ENCODE measurements at places on chromosomes 1 and 21.

- DNase-seq, result no peak
Measured at GRCh38 chr1:197027359-197027758, 39.7 kb downstream of the F13B start.

DNA sequence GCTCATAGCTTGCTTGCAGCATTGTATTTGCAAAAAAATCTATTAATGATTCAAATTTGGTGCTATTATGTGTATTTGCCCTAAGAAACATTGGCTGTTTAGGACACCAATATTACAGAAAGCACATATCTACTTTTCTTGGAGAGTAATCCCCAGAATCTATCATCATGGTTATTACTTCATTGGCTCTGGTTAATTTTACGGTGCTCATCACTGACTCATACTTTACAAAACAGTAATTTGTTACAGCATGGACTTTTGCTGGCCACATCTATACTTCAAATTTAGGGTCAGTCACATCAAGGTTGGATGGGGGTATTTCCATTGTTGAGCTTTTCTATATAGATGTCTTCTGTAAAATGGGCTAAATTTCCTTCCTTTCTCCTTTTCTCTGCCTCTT is 45.7 kb downstream of the SH3GLB1 start:
- DNase-seq, result no peak

DNA sequence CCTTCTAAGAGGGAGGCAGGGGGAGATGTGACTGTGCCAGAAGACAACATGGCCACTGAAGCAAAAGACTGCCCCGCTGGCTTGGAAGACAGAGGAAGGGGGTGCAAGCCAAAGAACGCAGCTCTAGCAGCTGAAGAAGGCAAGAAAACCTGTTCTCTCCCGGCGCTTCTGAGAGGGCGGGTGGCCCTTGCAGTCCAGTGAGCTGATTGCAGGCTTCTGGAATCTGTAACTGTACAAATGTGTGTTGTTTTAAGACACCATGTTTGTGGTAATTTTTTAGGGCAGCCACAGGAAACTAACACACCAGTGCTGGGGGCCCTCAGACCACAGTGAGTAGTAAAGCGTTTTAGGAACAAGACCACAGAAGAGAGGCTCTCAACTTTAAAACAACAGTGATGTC is 47.0 kb downstream of the CD46 start:
- no peak for DNase-seq

GRCh38 chr1:117535821-117536220 is 70.0 kb upstream of the TENT5C start:
- no peak for DNase-seq

DNA sequence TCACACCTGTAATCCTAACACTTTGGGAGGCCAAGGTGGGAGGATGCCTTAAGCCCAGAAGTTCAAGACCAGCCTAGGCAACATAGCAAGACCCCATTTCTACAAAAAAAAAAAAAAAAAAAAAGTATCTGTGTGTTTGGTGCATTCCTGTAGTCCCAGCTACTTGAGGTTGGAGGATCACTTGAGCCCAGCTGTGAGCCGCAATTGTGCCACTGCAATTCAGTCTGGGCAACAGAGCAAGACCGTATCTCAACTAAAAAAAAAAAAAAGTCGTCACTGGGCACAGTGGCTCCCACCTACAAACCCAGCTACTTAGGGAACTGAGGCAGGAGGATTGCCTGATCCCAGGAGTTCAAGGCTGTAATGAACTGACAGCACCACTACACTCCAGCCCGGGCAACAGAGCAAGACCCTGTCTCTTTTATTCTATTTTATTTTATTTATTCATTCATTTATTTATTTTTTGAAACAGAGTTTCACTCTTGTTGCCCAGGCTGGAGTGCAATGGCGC is 8.6 kb upstream of the EIF4G3 start:
- DNase-seq, result no peak

GRCh38 chr1:225461533-225462428 is 33.9 kb upstream of the LBR start:
- DNase-seq, result no peak

DNA sequence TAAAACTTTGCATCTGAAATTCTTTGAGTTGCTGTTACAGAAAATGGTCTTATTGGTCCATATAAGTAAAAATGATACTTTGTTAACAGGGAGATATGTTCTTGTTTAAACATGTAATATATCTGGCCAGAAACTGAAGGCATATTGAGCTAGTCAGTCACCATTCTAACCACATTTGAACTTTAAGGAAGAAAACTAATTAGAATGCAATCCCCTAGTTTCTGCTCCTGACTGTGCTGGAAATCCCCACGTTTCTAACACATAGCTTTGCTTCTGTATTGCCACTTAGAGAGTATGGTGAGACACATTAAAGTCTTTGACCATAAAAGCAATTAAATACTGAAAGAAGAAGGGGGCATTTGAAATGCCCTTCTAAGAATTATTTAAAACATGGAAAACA is 32.1 kb upstream of the HIVEP3 start:
- DNase-seq, result no peak

- DNase-seq, result peak; percentile 74
Measured at GRCh38 chr1:182784556-182785171, 4.9 kb upstream of the NPL start.

GRCh38 chr21:25925064-25925800 is 190.5 kb downstream of the GABPA start:
- no peak for DNase-seq

DNA sequence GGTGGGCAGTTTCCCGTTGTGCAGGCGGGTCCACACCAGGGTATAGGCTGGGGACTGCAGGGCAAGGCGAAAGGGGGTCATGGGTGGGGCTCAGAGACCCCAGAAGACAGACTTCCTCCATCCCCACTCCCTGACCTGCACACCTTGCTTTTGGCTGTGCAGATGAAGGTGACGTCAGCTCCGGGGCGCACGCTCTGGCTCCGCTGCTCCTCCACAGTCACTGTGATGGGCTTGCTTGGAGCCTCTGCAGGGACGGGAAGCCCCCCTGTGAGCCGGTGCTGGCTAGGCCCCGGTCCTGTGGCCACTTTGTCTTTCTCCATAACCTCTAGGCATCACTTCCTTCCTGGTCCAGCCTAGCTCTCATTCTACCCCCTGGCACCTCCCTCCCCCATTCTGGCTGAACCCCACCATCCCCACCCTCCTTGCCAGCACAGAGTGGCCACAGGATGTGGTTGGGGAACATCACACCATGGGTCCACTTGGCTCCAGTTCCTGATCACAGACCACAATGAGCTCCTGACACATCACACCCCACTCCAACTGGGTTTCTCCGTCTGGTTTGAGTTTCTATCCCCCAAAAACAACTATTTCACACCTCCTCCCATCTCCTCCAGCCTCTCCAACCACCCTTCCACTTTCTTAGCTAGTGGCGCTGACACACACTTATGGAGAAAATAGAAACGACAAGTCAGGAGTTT is 45.2 kb downstream of the LDLRAD2 start:
- no peak for DNase-seq

GRCh38 chr1:49630156-49630555 is 393.6 kb downstream of the AGBL4 start:
- no peak for DNase-seq
